ENCODE measurements at places on chromosomes 6 and 20.

DNA sequence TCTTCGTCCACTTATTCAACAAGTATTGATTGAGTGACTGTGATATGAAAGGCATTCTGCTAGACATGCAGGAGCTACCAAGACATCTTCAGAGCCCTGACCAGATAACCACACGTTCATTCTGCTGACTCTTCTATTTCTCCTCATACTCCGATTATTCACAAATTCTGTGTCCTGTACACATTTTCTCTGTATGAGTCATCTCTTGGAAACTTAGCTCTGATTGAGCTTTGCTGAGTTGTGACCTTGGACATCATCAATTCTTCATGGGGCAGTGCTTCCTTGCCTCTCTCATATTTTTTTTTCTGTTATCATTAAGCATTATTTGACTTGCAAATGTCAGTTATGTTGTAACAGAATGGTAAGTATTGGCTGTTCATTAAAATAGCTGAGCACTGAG is 351.6 kb upstream of the CNR1 start:
- DNase-seq, result no peak

GRCh38 chr6:95867205-95867604 is 148.6 kb upstream of the FUT9 start:
- no peak for DNase-seq

GRCh38 chr6:49299279-49299678 is 163.8 kb downstream of the MMUT start:
- DNase-seq, result no peak

GRCh38 chr6:162675503-162675902 is 52.1 kb downstream of the PRKN start:
- no peak for DNase-seq

- DNase-seq, result no peak
These were observed 116.8 kb upstream of the SUPT3H start for GRCh38 chr6:45494416-45495135.

GRCh38 chr6:82057846-82058554 is 189.5 kb downstream of the IBTK start:
- no peak for DNase-seq

GRCh38 chr6:151089978-151090377 is 149.8 kb upstream of the AKAP12 start:
- DNase-seq, result no peak

DNA sequence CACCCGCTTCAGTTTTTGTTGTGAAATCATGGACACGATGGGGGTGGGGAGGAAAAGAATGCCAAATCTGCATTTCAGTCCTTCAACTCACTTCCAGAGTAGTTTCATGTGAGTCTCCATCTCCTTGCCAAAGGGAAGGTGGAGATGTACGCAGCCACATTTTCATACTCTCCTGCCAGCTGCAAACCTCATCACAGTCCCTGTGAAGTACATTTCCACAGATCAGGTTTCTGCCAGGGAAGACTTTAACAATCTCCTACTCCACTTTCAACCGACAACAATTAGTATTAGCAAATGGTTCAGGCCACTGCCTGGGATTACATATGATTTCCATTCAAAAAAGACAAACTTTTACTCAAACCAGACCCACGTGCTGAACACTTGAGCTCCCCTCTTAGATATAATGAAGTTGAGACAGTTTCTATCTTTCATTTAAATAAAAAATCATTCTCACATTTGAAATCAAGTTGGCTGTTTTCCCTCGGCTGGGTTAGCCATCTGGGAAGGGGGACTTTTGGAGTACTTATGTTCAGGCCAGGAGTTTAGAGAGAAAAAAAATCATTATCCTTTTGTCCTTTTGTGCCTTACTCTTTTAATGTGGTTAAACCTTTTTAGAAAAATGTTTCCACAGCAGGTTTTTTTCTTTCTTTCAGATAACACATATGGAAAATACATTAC is 51.0 kb upstream of the CEP162 start:
- DNase-seq, result no peak

GRCh38 chr20:34875642-34876405 is 588 bp upstream of the ACSS2 start:
- no peak for DNase-seq

DNA sequence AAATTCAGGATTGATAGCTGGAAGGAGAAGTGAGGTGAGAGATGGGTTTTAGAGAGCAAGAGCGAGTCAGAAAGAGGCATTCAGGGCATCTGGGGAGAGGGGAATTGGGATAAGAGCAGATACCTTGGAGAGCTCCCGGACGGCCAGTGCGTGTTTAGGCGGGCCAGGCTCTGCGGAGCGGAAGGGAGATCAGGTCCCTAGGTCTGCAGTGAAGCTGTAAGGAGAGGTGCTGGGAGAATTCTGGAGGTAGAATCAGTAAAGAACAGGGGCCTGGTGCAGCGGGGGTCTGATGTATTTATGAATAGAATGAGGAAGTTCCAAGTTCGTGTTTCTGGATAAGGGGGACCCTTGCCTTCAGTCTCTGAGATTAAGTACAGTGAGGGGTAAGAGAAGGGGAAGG is 47.4 kb upstream of the FAM83D start:
- no peak for DNase-seq

- no peak for DNase-seq
These were observed 72.8 kb downstream of the SMOC2 start for GRCh38 chr6:168513766-168514165.

Data from activated T-helper 1 cell treated with anti-CD3 and anti-CD28 coated beads, Interleukin-2, amount 50 U/mL, for 16 hours (primary cell).